ENCODE measurements at places on chromosomes 5 and 9.

- DNase-seq, result no peak
Measured at GRCh38 chr5:82738681-82739269, 338.4 kb downstream of the TMEM167A start.

DNA sequence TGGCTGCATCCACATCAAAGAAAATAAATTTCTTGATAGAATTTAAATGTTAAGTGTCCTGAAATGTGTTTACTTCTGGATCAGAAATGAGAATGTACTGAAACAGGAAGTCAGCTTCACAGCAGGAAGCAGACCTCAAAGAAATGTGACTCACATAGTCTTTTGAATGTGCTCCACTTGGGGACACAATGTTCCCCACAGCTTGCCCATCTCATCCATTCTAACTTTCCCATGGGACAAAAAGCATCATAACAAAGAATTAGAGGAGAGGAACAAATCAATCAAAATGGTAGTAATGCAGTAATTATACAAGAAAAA lies 85.7 kb downstream of the GRAMD2B start:
- DNase-seq, result no peak

GRCh38 chr5:175698401-175699115 lies 40.7 kb downstream of the HRH2 start:
- no peak for DNase-seq

DNA sequence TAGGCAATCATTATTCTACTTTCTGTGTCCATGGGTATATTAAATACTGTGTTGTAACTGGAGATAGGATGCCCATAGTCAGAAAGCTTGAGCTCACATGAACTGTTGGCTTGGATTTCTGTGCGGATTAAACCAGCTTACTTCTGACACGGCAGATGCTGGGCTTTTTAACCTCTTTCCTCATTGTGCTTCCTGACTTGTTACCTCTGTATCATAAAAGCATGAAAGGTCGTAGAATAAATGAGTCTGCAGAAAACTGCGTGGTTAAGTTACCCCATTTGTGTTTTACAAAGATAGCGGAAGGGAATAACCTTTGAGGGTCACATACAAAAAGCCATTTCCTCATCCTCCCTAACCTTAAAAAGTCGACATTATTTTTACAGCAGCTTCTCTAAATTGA lies 199.5 kb upstream of the DMRT1 start:
- DNase-seq, result no peak

DNA sequence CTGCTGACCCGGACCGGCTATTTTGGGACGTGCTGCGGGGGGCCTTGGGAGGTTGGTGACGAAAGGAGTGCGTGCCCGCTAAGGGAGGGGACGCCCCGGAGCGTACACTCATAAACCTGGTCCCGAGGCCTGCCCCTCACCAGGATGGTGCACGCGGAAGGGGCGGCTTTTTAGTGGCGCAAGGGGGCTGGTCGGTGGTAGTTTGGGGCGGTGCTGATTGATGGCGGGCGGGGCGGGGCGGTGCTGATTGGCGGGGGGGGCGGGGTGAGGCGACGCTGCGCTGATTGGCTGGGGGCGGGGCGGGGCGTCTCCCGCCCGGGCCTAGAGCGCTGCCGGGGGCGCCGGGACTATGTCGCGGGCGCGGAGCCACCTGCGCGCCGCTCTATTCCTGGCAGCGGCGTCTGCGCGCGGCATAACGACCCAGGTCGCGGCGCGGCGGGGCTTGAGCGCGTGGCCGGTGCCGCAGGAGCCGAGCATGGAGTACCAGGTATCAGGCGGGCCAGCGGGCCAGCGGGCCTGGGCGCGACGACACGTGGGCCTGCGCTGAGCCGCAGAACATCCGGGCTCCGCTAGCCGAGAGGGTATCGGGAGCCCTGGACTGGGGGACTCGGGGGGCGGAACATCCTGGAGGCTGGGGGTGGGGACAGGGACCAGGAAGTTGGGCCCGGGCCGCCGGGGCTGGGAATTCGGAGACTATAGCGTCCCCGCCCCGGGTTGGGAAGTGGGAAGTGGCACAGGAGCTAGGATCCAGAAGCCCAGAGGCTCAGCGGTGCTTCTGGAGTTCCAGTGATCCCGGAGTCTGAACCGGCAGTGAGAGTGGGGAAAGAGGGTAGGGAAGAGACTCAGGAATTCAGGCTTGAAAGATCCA lies at the start of gene FPGS:
Gene FPGS (plus strand): TSS at position 307 of the 868 bp plus-strand sequence. CDS start 43 bp downstream, at position 350.
- DNase-seq, result no peak

DNA sequence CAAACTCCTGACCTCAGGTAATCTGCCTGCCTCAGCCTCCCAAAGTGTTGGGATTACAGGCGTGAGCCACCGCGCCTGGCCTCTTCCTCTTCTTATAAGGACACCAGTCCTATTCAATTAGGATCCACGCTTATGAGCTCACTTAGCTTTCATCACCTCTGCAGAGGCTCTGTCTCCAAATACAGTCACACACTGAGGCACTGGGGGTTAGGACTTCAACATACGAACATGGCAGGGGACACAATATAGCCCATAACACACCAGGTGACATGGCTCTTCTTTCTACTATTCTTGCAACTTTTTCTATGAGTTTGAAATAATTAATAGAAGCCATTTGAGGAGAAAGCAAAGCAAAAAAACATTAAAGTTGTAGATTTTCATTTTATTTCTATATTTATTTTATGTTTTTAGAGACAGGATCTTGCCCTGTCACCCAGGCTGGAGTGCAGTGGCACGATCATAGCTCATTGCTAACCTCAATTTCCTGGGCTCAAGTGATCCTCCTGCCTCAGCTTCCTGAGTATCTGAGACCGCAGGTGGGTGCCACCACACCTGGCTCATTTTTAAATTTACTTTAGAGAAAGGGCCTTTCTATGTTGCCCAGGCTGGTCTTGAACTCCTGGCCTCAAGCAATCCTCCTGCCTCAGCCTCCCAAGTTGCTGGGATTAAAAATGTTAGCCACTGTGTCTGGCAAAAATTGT lies 6.0 kb upstream of the PRRT1B start:
- DNase-seq, result no peak

GRCh38 chr5:164504141-164504772 lies 998.8 kb downstream of the MAT2B start:
- peak; percentile 59 for DNase-seq
